ENCODE measurements at places on chromosomes 1 and 21. TPM values are rescaled to one million over a fixed set of nuclear protein-coding genes. Genes with fewer than 3 reads are reported as not detected.
A peak's percentile ranks its signal among the peaks of the same experiment; 100 is the strongest.

The CRP gene
- not detected for total RNA-seq

The RPTN gene
- total RNA-seq = 0.09 TPM

The TAS1R1 gene
- not detected for total RNA-seq

The FAM163A gene
- not detected for total RNA-seq

The SH2D1B gene
- not detected for total RNA-seq

The GOLT1A gene
- 0.50 TPM for total RNA-seq

The ZBTB8B gene
- 0.12 TPM for total RNA-seq

- DNase-seq = no peak
Measured at GRCh38 chr1:42463921-42464320, 835 bp downstream of the CCDC30 start.

DNA sequence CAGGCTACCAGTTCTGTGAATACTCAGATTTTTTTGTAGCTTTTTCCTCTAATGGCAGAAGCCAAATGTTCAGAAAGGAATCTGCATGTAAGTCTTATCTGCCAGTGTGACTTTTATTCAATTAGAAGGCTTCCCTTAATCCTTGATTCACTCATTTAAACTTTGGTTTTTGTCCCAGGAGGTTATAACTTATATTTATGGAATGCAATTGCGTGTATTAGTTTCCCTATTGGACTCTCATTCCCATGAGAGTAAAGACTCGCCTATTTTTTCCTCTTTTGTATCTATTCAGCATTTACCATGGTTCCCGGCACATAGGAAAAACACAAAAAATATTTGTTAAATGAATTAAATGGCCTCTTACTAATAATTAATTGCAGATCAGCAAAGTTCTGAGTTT is 3.5 kb downstream of the NTMT2 start:
- DNase-seq = no peak

DNA sequence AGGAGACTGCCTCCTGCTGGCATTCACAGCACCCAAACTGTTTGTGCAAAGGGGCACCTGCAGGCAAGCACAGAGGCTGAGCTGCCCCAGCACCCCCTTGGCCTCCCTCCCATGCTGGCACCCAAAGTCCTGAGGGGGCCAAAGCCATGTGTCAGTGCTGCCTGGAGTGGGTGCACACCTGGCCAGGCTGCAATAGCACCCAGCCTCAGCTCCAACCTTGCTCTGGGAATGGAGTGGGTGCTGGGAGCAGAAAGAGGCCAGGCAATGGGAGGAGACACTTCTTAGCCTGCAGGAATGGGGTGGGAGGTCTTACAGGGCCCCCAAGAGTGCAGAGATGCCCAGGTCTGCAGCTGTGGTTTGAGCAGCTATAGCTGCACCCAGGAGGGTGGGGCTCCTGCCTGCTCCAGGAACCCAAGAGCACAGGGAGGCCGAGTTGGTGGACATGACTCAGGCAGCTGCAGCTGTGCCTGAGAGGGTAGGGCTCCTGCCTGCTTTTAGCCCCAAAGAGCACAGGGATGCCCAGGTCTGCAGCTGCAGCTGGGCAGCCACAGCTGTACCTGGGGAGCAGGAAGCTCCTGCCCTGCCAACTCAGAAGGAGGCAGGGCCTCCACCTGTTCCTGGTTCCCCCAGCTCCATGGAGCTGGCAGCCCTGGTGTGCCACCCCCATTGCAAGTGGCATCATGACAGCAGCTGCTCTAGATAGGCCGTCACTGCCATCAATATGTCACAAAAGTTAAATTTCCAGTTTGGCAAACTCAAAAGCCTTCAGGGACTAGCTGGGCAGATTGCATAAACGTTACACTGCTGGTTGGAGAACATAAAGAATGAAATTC is 5.3 kb upstream of the CHD1L start:
- DNase-seq = no peak

DNA sequence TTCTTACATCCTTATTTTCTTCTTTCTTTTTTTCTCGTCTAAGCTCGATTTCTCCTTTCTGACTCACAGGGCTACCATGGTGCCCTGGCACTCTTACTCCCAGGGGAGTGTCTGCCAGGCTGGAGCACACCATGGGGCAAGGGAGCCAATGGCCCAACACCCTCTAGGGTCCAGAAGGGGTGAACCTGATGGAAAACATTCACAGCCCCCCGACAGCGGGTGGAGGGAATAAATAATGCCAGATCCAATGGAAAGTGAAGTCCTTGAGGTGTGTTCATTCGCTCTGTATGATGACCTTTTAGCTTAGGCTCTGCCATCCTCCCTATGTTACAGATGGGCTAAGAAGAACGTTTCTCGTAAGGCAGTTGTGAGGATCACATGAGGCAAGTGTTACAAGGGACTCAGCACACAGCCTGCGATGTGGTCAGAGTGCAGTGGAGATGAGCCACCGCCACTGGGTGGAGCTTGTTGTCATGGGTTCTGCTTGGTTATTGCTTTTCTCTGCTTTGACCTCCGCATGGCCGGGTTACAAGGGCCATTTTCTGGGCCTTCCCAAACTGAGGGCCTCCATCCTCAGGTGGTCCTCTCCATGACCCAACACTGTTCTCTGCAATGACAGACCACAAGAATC is 3.5 kb upstream of the FCMR start:
- no peak for DNase-seq

GRCh38 chr1:189970331-189971230 is 507.1 kb downstream of the BRINP3 start:
- DNase-seq = peak; percentile 8

- DNase-seq = peak; percentile 95
Measured at GRCh38 chr1:19758227-19758830, 41.4 kb downstream of the TMCO4 start.

DNA sequence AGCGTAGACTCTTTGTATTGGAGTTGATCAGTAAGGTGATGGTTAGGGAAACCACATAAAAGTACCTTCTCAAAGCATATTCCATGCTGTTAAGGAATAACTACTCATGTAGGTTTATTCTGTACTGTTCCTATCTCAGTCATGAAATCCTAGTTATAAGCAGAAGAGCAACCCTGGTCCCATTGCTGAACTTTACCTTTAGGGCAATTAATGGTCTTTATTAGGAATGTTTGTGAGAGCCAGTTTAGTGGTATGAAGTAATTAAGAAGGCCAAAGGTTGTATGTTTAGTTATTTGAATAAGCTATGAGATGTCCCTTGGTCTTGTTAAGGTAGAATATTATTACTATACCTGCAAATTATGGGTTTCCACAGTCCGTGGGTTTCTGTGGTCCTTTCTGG is 44.0 kb downstream of the ACP6 start:
- DNase-seq = no peak

- no peak for DNase-seq
Measured at GRCh38 chr1:61181067-61182038, 99.0 kb downstream of the NFIA start.

GRCh38 chr1:247536340-247536739 is at the start of gene OR2C3:
TSS of gene OR2C3 (minus strand) at chr1:247536440. CDS start at chr1:247532511, 3,929 bp downstream.
- DNase-seq = no peak

DNA sequence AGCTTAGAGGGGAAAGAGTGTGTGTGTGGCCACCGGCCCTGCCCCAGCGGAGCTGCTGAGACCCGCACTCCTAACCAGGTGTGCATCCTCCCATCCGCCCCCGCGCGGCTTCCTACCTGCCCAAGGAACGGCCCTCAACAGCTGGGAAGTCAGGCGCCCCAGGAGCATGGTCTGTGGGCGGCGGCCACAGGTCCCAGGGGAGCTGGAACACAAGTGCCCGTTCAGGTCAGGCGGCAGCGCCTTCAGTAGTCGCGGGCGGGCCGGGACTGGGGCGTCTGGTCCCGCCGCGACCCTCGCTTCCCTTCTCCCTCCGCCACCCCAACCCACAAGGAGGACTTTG is 448 bp downstream of the AURKAIP1 start:
- no peak for DNase-seq

DNA sequence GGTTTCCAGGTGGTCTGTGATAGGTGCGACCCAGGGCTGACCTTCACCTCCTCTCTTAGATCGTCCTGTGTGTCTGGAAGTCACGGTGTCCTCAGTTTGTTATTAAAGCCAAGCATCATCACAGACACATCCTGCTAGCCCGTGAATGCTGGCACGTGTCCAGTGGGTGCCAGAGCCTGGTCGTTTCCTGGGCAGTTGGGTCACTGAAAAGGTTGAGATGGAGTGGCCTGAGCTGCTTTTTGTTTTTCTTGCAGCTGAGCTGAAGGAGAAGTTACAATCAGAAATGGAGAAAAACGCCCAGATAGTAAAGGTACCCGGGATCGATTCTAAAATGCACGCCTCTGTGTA is 23.2 kb downstream of the PCNT start:
- DNase-seq = no peak

DNA sequence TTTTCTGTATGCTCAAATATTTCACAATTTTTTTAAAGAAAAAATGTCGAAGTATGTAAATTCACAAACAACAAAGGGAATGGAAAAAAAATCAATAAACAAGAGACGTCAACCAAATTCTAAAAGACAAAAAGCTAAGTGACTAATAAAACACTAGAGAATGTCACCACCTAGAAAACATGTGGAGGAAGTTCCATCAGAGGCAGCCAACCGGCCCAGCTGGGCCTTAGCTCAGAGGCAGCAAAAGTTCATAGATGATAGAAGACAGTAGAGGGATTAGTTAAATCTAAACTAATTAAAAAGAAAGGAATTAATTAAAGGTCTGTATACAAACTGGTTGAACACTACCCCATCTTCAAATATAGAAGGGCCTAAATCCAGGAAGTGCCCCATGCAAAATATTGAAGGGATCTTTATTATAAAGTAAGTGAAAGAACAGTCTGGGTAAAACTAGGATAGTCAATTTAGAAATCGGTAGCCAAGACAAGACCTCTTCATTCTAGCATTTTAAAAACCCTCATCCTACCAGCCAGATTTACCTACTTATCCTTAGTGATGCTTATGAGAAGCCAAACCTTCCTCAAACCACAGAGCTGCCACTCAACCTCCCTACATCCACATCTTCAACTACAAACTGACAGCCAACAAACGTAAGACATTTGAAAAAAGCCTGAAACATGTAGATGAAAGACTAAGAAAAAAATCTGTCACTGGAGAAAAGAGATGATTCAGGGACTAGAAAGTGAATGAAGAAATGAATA is 23.7 kb downstream of the MRPL39 start:
- DNase-seq = no peak

GRCh38 chr1:165753934-165754333 is 14.7 kb downstream of the TMCO1 start:
- no peak for DNase-seq

DNA sequence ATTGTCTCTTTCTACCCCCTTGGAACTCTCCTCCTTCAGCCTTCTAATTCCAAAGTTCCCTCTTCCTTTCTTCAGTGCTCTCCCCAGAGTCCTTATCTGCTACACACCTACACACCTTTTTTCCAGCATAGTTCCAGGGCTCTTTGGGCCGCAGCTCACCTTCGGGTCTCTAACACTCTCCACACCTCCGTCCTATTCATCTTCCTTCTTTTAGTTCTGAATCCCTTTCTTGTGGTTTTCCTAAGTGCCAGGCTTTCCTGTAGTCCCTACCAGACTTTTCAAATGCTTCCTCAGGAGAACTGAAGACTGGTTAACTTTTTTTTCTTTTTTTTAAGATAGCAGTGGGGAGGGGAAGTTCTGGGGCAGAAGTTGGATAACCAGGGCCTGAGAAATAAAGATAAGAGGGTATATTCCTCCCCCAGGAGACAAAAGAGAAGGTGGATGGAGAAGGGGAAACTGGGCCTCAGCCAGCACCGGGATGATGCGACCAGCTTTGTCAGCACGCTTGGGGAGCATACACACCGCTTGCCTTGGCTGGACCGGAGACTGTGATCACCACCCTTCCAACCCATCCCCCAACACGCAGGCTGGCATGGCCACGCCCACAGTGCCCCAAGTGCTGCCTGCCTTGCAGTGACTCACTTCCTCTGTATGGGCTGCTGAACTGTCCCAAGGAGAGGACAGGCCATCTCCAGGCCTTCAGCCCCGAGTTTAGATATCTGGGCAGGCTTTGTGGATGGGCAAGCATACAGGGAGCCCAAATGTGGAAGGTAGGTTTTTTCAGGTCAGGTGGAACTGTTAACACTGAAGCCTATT is 2.5 kb upstream of the CERS2 start:
- DNase-seq = no peak

DNA sequence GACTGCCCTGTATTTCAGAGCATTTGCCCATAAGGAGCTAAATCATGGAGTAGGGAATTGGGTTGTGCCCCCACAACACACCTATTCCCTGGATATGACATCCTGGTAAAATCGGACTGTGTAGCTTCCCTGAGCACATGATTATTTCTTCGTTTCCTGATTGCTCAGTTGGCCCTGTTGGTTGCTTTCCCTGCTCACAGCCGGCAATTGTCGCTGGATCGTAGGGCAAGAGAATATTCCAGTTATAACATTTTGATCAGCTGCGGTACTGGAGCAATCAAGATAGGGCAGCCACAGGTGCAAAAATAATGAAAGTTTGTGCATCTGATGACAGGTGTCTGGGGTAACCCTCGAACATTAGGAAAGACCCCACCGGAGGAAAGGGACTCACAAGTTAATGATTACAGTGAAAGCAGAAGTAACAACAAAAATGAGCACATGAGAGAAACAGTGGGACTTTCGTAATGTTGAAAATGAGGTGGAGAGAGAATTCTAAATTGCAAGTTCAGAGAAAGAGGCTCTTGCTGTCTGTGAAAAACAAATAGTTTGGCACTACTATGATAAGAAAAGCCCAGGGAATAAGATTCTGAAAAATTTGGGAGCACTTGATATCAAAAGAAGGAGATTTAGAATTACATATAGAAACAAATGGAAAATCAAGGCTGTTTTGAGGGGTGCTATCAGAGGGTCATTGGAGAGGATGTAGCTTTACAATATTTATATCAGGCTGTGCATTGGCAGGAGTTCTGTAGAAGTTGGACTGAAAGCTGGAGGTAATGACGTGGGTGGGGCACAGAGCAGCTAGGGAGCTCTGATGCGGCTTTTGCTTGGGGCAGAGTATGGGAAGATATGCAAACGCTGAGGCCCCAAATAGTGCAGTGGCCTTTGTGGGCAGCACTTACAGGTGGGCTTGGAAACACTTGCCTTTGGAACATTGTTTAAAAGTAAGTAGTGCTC is at the start of gene MAB21L3:
MAB21L3 (plus strand) TSS at position 833 of the 957 bp plus-strand sequence. CDS start 1,217 bp downstream, outside the sequence.
- DNase-seq = no peak

- no peak for DNase-seq
Measured at GRCh38 chr1:160204526-160205241, 500 bp upstream of the PEA15 start.

DNA sequence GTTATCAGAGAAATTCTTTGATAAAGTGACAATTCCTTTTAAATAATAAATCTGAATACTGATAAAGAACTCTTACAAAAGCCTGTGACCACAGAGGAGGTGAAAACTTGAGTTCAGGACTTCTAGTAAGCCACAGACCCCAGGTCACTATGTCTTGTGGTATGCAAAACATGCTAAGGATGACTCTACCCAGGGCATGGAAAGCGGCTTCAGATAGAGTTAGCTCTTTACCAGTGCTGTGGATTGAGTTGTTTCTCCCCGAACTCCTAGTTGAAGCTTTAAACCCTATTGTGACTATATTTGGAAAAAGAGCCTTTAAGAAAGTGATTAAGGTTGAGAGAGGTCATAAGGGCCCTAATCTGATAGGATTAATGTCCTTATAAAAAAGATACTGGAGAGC is 42.3 kb downstream of the HLX start:
- DNase-seq = no peak

- no peak for DNase-seq
Measured at GRCh38 chr1:177748080-177748801, 221.6 kb downstream of the SEC16B start.

GRCh38 chr1:174768949-174769348 is 230.8 kb upstream of the CACYBP start:
- no peak for DNase-seq

Measured in astrocyte (in vitro differentiated cells and primary cell).